ENCODE measurements at places on chromosomes 7 and 10.

GRCh38 chr10:42991442-42992098, 85.3 kb upstream of the RET start:
- no peak for DNase-seq

DNA sequence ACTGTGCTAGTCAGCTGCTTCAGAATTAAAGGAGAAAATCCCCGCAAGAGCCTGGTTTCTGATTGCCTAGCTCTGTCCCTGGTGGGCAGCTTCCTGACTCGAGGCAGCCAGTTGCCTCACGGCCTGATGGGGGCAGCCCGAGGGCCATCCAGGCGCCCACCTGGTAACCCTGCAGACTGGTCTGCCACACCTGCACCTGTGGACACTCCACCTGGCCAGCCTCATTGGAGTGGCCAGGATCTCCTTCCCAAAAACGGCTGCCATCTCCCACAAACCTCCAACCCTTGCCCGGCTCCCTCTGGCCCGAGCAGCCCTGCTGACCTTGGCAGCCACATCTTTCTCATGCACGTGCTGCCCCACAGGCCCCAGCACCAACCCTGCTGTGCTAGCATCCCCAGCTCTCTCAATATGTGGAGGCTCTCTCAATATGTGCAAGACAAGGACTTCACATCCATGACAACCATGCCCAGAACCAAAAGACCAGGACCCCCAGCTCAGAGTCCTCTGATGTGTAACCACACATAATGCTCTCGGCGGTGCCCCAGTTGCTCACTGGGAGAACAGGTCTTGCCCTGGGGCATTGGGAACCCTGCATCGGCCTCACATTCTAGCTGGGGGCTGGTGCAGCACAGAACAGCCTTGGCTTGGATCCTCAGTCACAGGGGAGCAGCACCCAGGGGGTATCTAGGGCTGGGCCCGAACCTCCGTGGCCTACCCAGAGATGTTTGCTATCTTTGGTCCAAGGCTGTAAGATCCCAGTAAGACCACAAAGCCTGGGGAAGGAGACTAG, 14.6 kb downstream of the DRGX start:
- DNase-seq = no peak

DNA sequence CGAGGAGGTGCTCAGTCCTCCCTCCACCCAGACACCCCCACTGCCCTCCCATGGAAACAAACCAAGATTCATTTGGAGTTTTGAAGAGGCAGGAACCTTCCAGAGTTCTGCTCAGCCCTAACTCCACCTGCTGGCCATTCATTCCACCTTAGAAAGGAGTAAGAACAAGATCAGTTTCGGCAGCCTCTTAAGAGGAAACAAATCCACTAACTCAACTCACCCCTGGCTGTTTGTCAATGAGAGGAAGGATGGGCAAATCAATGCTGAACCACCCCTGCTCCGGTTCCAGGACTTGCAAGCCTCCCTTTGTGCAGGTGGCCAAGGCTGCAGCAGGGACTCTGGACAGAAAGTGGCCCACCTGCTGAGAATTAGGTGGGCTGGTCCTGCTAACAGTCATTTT, 26.2 kb downstream of the CCDC3 start:
- DNase-seq = no peak

DNA sequence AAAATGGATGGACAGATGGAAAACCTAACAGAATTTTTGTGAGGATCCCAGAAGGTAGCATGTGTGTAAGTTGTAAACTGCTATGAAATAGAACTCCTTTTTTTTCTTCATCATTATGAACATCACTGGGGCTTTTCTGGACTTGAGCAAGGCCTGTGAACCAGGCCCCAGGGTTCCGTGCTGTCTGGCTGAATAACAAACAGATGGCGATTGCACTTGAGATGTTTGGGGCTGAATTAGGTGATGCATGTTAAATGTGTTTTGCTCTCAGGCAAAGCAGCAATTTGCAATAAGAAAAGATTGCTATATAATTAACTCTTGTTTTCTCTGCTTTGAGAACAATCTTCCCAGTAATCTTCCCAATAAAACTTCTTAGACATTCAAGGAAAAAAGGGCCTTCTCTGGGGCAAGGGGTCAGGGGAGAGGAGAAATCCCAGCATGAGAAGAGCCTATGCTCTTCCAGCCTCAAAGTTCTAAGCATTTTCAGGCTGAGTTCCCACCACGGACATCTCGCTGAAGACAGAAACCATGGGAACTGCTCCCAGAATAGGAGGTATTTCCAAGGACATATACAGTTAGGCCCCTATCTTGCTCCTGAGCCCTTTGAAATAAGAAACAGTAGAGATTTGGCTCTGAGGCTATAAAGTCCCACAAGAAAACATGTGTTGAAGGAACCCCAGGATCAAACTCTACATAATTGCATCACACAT, 98.7 kb downstream of the ITIH5 start:
- no peak for DNase-seq

DNA sequence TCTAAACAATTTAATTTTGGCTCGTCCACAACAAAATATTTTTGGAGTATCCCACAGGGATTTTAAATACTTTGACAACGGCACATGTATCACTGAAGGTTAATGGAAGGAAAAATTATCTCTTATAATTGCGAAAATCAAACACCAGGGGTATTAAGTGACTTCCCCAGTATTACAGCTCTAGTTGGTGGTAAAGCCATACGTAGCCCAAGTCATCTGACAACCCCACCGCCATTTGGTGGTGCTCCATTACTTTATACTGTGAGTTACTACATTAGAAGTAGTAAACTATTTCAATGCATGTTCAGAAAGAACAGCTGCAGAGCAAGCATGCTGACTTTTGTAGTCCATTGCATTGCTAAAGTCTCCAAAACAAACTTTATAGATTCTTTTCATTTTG, 179.7 kb downstream of the HGF start:
- no peak for DNase-seq

Measured in GM19239 (cell line).